ENCODE measurements at places on chromosomes 1 and 21.
A peak's percentile ranks its signal among the peaks of the same experiment; 100 is the strongest.

GRCh38 chr1:20726118-20726911 lies 6.2 kb downstream of the SH2D5 start:
- peak; percentile 2 for DNase-seq

GRCh38 chr1:179297105-179297378 lies 3.4 kb downstream of the SOAT1 start:
- no peak for DNase-seq

- no peak for DNase-seq
Observed at GRCh38 chr1:226318471-226318870, 9.5 kb upstream of the LIN9 start.

- no peak for DNase-seq
Observed at GRCh38 chr1:14660801-14661200, 62.3 kb downstream of the KAZN start.

DNA sequence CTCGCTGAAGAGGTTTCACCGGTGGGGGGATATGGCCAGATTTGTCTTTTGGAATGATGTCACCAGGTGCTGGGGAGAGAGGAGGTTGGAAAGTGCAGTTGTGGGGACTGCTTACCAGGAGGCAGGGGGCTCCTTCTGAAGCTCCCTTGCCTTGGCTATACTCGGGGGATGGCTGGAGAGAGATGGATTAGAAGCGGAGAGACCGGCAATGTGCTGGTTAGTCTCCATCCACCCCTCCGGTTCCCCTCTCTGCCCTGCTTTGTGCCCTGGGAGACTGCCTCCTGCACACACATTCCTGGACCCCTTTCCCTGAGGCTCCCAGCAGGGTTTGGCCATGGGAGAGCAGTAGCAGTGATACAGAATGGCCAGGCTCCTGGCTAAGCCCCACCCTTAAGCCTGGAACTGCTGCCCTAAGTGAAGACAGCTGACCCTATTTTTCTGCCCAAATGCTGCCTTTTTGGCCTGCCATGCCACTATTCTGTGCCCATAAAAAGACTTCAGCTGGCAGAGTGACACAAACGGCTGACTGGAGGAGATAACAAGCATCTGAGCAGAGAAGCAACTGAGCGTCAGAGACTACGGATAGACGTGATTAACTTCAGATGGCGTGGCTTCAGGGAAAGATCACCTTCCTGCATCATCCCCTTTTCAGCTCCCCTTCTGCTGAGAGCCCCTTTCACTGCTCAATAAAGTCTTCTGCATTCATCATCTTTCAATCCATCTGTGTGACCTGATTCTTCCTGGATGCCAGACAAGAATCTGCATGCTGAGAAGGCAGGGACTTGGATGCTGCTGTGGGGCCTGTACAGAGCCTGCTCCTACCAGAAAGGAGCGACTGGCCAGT lies 14.5 kb upstream of the VPS13D start:
- no peak for DNase-seq

DNA sequence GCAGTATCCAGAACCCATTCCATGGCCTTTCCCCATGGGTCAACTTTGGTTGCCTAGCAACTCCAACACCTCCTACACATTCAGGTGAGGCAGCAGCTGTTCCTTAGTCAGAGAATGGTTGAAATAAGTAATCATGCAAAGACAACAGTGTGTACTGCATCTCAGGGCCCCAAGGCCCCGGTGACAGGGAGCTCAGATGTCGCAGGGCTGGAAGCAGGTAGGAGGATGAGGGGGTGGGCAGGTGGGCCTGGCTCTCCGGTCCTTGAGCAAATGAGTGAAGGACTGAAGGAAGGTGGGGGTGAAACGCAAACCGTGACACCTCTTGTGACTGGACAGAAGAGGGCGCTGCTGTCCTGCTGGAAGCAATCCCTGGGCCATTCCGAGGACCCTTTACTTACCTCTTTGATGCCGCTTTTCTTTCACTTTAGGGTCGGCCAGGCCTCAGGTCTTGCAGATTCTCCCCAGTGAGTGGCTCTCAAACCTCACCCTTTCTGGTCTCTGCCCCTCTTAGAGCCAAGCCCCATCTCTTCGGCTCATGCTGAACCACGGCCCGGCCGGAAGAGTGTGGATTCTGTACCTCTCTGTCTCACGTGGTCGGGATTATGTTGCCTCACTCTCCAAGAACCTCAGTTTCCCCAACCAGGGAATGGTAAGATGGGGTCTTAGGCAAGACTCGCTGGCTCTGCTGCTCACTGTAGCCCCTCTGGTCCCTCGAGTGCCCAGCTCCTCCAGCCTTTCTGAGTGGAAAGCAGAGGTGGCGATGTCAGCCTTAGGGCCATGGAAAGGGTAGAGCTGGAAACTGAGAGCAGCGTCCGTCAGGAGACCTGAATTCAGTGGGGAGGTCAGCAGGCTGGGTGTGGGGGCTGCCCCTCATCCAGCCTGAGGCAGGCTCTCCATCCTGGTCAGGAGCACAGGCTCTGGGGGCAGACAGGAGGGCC lies 5.6 kb upstream of the KCNA10 start:
- peak; percentile 43 for DNase-seq

DNA sequence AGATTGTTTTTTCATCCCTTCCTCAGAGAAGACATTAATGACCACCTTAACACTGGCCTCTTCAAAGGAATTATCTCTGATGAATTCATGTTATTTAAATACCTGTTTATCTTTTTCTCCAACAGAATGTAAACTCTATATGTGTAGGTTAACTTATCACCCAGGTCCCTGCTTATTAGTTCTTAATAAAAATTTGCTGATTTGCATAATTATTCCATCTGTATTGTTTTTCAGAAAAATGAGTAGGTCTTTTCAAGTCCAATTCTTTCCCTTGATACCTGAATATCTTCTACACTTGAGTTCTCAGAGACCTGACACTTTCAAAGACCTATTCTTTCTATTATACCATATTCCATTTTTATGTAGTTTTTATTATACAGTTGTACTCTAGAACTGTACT lies 886.7 kb upstream of the TMPRSS15 start:
- DNase-seq, result no peak

DNA sequence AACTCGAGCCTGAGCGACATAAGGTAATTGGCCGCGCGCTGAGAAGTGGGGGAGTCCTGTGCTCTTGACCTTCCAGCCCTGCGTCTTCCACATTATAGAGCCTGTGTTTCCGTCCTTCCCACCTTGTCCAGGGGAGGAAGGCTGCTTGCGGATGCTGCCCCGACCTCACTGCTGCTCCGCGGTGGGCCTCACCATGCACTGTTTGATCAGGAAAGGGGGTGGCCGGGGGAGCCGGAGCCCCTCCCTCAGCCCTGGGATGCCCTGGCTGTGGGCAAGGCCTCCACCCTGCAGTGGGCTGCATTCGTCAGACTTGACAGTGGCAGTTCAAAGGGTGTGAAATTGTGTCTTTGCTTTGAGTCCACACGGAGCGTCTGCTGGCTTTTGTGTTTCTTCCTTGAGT lies 30.1 kb downstream of the PCNT start:
- DNase-seq, result no peak

GRCh38 chr1:39141925-39142324 lies 62.6 kb upstream of the MACF1 start:
- DNase-seq, result no peak

DNA sequence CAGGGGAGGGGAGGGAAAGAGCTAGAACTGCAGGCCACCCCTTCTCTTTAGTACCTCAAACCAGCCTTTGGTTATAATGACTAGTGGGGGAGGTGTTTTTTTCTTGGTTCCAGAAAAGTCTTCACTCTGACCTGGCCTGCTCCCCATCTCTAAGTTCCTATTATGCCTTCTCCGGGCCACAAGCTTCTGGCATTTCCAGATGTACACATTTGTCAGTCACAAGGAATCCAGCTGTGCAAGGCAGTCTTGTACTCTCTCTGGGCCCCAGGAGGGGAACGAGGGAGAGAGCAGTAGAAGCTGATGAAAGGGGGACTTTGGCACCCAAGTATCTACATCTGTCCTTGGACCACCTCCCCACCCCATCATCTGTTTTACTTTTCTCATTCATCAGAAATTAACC lies 2.7 kb upstream of the FALEC start:
- DNase-seq, result no peak

- DNase-seq, result no peak
Observed at GRCh38 chr1:172484252-172484651, 40.4 kb upstream of the PIGC start.

- DNase-seq, result no peak
Observed at GRCh38 chr1:235409042-235409820, 42.0 kb downstream of the TBCE start.

DNA sequence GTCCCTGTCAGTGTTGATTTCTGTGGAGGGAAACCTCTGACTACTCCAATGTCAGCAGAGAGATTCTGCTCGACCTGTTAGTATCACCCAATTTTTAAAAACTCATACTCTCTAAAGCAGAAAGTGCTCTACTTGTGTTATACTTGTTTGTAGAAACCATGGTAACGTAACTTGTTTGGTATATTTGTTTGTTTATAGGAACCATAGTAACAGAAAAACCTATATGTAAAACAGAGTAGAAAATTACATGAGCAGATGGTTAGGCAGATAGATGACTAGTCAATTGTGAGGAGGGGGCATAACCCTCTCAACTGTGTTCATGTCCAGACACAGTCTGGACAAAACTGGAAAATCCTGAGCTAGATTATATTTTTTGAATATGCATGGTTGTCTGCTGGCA lies 6.7 kb downstream of the TRIM45 start:
- DNase-seq, result no peak

DNA sequence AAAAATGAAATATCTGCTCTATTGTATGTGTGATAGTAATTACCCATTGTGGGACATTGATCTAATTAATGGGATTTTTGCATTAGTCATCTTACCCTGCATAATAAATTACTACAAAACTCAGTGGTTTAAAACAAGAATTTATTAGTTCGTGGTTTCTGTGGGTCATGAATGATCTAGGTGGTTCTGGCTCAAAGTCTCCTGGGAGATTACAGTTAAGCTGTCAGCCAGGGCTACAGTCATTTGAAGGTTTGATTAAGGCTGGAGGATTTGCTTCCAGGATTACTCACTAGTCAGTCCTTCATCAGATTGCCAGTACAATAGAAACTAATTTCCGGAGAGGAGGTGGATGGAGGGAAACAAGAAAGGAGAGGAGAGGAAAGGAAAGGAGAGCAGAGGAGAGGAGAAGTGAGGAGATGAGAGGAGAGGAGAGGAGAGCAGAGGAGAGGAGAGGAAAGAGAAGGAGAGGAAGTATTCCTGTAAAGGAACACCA lies 60.4 kb upstream of the TNFSF4 start:
- DNase-seq, result no peak

DNA sequence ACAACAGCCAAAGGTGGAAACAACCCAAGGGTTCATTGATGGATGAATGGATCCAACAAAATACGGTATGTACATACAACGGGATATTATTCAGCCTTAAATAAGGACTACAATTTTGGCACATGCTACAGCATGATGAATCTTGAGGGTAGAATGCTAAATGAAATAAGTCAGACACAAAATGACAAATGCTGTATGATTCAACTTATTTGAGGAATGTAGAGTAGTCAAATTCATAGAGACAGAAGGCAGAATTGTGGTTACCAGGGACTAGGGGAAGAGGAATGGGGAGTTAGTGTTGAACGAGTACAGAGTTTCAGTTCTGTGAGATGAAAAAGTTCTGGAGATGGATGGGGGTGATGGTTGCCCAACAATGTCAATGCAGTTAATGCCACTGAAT lies 118.0 kb upstream of the PAXBP1 start:
- no peak for DNase-seq

DNA sequence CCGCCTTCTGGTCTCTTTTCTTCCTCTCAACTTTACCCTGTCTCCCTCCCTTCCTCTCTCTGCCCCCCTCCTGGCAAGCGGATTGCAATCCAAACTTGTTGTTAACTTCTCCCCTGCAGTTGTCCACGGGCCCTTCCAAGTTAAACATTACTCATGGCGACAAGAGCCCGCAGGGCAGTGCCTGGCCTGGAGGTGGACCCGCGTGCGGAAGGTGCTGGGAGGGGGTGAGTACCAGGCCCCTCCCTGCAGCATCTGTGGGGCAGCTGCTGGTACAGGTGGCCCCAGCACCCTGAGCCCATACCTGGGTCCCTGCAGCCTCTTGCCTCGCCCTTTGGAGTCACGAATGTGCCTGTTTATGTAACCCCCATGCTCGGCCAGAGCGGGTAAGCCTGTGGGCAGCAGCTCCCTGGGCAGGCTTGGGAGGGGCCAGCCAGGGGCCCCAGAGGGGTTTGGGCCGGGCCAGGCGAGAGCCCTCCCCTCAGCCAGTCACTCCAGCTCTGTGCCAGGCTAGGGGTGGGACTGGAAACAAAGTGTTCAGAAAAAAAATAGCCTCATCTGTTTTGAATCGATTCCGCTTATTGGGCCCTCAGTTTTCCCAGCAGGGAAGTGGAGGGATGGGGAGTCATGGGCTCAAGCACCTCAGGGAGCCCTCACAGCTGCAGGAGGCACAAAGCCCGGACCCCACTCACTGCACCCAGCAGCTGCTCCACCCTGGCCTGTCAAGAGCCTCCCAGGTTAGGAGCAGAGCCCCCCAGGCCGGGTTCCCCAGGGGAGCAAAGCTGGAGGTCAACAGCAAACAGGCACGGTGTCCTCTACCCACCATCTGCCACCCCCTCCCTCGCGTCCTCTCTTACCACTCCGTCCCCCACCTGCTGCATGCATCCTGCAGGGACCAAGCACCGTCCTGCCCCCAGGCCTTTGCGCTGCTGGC lies 14.0 kb upstream of the FAAP20 start:
- DNase-seq, result no peak

- DNase-seq, result no peak
Observed at GRCh38 chr1:209539576-209539975, 43.9 kb upstream of the CAMK1G start.

- DNase-seq, result no peak
Observed at GRCh38 chr1:100353988-100354387, 1.7 kb downstream of the CDC14A start.

- DNase-seq, result peak; percentile 49
Observed at GRCh38 chr1:196723325-196724185, 51.1 kb upstream of the CFHR3 start.

DNA sequence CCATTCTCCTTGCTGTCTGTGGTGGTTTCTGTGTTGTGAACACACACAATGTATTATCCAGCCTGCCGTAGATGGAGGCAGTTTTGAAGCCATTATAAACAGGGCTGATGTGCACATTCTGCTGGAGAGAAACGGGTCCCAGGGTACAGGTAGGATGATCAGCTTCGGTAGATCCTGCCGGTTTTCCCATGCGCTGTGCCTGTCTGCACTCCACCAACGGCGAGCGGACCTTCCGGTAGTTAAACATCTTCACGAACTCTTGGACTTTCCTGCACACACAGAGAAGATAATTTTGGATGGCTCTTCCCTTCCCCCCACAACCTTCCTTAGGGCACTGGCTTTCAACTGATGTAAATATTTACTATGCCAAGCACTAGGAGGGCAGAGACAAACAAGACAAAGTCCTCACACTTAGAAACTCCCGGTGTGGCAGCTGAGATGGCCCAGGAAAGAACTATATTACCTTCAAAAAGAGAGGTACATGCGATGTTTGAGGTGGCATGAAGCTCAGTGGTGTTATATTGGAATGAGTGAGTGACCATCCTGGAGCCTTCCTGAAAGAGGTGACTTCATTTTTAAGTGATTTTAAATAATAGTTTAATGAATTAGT lies 41.7 kb downstream of the ALPL start:
- DNase-seq, result no peak

- no peak for DNase-seq
Observed at GRCh38 chr1:87263785-87264184, 64.9 kb upstream of the LMO4 start.
